Activated CD4-positive, alpha-beta T cell treated with anti-CD3 and anti-CD28 coated beads for 48 hours (primary cell): ENCODE measurements at places on chromosomes 1 and 21.

DNA sequence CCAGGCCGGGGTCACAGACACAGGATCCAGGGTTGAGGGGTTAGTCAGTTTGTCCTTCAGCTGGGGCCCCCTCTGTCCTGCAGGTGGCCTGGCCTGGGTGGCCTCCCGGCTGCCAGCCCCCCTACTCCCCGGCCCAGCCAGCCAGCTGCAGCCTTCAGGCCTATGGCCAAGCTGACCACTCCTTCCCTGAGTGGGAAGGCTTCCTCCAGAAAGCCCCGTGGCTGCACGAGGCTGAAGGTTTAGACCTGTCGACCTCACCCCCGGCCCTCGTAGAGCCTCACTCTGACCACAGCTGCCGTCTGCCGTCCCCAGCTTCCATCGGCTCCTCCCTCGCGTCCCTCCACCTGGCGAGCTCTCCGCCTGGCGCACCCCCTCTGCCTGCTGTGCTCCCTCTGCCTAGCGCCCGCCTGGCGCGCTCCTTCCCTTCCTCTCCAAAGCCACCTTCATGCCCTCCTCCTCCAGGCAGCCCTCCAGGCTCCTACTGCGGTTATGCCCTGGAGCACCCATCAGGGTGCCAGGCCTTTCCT lies 9.6 kb downstream of the TTLL10 start:
- DNase-seq: no peak

DNA sequence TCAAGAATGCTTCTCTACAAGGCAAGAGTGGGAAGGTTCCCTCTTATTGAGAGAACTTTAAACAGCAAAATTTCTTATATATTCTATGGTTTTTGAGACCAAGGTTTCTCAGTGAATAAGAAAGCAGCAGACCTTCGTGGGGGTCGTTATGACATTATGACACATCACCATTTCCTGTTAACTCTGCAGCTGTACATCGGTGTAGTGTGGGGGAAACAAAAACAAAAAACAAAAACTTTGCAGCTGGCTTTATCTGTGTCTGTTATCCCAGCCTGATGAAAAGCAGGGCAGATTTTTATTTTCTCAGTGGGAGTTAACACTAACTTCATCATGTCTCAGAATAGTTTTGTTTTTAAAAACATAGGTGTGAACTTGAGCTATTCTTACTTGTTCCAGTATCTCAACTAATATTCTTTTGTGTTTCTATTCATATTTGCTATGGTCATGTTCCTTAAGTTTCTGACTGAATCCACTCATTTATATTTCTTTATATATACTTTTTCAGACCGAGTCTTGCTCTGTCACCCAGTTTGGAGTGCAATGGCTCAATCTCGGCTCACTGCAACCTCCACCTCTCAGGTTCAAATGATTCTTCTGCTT lies 2.1 kb downstream of the SDE2 start:
- DNase-seq: no peak

DNA sequence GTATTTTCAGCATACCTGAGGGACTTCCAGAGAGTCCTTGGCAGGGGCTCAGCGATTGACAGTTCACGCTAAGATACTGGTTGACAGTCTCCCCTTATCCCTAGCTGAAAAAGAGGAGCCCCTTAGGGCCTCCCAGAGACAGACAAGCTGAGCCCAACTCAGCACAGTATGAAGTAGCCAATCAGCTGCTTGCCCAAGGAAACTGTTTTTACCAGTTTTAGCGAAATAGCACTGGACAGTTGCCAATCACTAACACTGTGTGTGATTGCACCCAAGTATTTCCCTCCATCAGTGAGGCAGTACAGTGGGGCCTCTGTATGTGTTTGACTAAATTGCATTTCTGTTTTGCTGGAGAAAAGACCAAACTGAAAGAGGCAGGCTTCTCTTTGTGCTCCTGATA lies 27.0 kb downstream of the KHDRBS1 start:
- DNase-seq: no peak

DNA sequence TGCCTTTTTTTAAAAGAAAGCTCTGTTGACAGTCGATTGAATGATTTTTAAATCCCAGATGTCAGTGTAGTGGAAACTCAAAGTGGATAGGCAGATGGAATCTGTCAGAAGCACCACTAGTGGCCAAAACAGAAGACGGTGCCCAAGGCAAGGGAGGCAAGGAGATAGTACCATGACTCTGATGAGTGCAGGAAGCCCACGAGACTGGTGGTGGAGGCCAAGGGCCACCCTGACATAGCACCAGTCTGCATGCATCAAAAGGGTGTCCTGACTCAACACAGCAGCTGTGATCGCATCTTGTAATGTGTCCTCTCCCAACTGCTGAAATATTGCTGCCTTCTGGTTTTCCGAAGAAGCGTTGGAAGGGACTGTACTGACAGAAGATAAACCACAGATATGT lies 124.1 kb upstream of the PAPPA2 start:
- no peak for DNase-seq

DNA sequence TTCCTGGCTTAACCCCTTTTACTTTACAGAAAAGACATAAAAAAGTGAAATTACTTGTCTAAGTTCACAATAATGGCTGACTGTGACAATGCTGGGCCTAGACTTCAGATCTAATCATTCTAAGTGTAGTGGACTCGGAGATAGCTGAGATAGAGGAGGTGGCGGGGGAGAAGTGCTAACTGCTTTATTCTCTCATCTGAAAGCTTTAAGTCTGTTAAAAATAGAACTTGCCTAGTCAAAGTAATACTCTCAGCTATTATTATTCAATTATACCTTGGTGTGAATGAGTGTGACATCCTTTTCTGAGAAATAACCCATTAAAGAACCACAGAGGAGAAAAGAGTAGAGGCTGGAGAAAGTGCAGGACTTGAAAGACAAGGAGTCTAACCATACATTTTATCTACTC lies 96.1 kb upstream of the OLIG2 start:
- peak; percentile 14 for DNase-seq

GRCh38 chr1:244863491-244864252 lies 671 bp downstream of the HNRNPU start:
- peak; percentile 49 for DNase-seq

DNA sequence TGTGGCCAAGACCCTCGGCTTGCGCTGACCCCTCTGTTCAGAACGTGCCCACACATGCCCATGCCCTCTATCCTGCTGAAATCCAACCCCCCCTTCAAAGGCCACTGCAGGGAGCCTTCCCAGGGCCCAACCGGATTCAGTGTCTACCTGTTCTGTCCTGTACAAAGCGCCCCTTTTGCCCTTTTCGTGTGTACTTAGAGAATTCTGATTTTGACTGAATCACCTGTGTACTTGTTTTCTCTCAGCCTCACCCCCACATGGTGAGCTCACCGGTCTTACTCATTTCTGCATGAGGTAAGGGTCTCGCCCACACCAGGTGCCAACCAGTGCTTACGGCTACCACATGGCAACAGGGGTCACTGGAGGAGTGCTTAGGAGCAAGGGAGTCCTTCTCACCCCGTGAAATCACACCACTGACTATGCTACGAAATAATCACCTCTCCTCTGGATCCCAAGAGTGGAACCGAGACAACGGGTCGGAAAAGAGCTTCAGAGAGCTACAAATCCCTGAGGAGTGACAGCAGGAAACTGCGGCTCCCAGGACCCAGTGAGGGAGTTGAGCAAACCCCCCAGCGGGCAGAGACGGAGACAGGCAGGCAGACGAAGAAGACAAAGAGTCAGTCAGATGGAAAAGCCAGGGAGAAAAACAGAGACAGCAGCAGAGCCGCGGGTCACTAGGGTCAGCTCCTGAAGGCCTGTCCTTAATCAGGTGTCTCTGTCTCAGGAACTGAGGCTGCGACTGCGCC lies 2.1 kb upstream of the S100A2 start:
- peak; percentile 84 for DNase-seq
